ENCODE measurements at places on chromosomes 2 and 18. TPM values are rescaled to one million over a fixed set of nuclear protein-coding genes. Genes with fewer than 3 reads are reported as not detected.

GRCh38 chr18:3184275-3184963, 35.3 kb downstream of the MYOM1 start:
- no peak for DNase-seq

GRCh38 chr18:35692866-35693265, 111.3 kb downstream of the GALNT1 start:
- DNase-seq, result no peak

GRCh38 chr2:145329971-145330370, 810.1 kb upstream of the ZEB2 start:
- DNase-seq, result no peak

- no peak for DNase-seq
Measured at GRCh38 chr2:64947885-64948284, 41.3 kb upstream of the SLC1A4 start.

DNA sequence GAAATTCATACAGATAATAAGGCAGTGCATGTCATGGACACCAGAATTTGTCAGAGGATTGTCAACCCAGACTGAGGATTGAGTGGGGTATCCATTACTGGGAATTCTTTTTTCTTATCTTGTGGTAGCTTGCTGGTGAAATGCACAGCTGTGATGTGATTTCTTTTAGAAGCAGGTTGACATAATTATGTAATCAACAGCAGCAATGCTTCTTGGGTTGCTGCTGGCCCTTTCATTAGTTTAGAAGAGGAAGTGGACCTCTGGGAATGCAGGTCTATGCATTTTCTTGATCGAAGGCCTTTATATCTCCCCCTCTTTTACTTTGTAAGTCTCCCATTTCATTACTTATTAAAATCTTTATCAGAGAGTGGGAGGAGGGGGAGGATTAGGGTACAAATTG, 319.9 kb downstream of the AGPS start:
- DNase-seq, result no peak

DNA sequence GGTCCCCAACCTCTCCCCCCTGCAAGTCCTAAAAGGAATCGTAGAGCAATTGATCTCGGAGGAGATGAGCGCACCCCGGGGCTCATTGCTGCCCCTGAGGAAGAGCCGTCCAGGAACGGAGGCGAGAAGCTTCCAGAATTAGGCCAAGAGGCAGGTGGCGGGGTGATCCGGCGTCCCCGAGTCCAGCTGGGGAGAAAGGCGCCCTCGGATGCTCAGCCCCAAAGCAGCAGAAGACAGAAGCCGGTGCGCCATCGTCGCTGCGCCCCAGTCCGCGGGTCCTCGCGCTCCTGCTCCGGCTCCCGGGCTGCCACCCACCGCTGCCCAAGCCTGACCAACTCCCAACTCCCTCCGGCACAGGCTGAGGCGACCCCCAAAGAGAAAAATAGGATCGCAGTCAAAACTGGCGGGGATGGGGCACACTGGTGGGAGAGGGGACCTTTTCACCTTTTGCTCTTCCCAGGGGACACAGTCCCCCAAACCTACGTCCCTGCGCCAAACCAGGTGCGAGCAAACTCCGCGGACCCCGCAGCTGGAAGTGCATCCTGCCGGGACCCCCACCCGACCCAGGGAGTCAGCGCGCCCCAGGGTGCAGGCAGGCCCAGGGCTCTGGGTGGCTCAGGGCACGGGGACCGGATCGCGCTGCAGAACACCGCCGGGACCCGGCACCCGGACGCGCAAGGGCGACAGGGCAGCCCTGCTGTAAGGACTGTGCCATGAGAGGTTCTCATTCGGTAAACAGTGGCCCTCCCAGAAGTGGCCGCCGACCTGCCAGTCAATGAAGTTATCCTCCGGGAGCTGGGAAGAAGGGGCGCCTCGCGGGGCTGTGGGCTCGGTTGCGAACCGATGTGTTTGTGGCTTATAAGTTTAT, 8.4 kb upstream of the MEIS1 start:
- DNase-seq, result peak; percentile 48

HS1BP3 gene
- total RNA-seq, result 53.7 TPM

SH3BP4 gene
- 49.1 TPM for total RNA-seq

DNA sequence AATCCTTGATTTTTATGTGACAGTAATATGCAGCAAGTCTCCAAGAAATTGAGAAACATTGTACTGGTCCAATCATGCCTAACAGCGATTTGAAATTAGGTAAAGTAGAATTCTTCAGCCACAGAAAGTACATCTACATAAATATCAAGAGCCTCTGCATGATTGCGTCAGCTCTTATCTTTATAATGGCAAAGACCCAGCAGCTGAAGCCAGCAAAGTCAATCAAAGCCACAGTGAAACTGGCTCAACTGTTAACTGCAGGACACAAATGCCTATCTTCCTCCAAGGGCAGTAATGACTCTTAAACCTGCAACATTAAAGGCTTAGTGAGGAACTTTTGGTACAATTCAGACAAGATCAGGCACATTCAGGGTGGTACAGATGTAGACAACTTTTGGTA, 102.5 kb downstream of the BARD1 start:
- no peak for DNase-seq

- no peak for DNase-seq
Measured at GRCh38 chr2:111626037-111626864, 257.7 kb downstream of the ANAPC1 start.

IL18R1 gene
- total RNA-seq, result not detected

DNA sequence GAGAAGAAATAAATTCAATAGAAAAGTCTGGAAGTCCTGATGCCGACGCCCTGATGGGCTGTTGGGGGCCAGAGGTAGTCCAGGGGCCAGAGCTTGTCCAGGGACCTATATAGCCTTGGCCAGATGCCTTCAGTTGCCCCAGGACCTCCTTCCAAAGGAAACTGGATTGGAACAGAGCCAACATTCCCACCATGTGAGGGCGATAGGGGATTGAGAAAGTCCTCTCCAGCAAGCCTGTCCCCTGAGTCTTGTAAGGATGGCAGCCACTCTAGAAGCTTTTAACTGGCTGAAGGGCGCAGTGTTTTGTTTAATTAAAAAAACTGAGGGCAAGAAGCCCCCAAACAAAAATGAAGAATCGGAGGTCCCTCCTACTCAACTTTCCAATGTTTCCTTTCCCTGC, 54.9 kb upstream of the CDCA7 start:
- no peak for DNase-seq

GRCh38 chr2:121076885-121077549, 208.0 kb downstream of the TFCP2L1 start:
- DNase-seq, result no peak

DTNA gene
- 0.14 TPM for total RNA-seq

HRH4 gene
- not detected for total RNA-seq

CAB39 gene
- 28.1 TPM for total RNA-seq

GRCh38 chr2:235852526-235852920, 315.7 kb downstream of the GBX2 start:
- DNase-seq, result no peak

GRCh38 chr2:64283006-64283570, 138.9 kb upstream of the PELI1 start:
- no peak for DNase-seq

- no peak for DNase-seq
Measured at GRCh38 chr2:133173224-133173623, 395.0 kb downstream of the NCKAP5 start.

DNA sequence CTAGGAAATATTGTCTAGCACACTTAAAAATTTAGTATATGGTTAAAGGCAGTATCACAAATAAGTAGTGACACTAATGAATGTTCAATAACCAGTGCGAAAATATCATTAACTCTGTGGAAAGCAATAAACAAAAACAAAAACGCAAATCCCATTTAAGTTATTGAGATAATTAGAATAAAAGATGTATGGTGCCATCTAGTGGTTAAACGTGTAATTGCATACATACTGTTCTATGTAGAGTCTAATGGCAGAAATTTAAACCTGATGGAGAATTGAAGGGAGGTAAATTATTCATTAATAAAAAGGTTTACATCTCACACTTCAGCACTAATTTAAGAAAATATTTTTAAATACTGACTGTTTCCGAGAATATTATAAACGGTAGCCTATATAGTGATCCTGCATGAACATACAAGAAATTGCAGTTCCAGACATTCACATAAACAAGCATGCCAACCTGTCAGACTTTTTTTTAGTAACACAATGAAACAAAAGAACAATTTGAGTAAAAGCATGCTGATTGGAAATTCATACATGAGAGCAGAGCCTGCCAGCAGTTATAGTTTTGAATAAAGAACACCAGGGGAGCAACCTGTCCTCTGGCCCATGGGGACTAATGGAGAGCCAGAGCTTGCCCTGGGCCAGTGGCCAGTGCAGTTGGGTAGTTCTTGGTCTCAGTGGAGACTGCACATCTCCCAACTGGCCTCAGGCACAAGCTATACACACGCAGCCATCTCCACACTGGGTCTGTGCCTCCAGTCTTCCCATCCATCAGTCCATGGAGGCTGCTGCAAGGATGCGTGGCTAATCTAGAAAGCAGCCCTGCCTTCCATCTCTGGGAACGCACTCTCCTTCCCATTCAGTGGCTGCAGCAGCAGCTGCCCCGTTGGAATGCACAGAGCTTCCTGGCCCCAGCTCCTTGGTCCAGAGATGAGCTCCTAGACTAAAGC, 28.0 kb downstream of the GCG start:
- peak; percentile 71 for DNase-seq

IL1A gene
- total RNA-seq, result not detected

GRCh38 chr2:102522162-102522561, 49.1 kb downstream of the SLC9A4 start:
- DNase-seq, result no peak

DNA sequence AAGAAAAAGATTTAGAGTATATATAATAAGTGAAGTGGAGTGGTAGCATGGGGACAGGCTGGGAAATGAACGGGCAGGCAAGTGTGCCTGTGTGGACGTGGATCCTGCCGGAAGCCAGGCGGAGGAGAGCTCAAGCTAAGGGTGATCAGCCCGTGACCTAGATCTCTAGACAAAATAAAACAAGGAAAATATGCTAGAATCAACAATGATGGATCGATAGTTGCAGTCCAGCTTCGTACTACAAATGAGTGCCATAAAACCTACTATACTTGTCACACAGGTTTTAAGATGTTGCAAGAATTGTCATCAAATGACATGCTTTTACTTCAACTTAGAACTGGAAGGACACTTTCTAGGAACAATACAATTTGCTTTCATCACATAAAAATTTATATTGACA, 8.5 kb downstream of the EIF2AK2 start:
- DNase-seq, result no peak

POTEI gene
- not detected for total RNA-seq

- no peak for DNase-seq
Measured at GRCh38 chr2:225821351-225821750, 421.8 kb downstream of the NYAP2 start.

ZNF532 gene
- 21.9 TPM for total RNA-seq

- no peak for DNase-seq
Measured at GRCh38 chr2:236667526-236667925, 97.9 kb downstream of the ACKR3 start.

CCDC178 gene
- not detected for total RNA-seq

- DNase-seq, result no peak
Measured at GRCh38 chr2:1823187-1824169, 79.2 kb upstream of the PXDN start.

GRCh38 chr2:441258-442022, 153.5 kb upstream of the ALKAL2 start:
- no peak for DNase-seq

Data from G401 (cell line).